Choroid plexus epithelial cell (primary cell): ENCODE measurements at places on chromosomes 12 and 14.

DNA sequence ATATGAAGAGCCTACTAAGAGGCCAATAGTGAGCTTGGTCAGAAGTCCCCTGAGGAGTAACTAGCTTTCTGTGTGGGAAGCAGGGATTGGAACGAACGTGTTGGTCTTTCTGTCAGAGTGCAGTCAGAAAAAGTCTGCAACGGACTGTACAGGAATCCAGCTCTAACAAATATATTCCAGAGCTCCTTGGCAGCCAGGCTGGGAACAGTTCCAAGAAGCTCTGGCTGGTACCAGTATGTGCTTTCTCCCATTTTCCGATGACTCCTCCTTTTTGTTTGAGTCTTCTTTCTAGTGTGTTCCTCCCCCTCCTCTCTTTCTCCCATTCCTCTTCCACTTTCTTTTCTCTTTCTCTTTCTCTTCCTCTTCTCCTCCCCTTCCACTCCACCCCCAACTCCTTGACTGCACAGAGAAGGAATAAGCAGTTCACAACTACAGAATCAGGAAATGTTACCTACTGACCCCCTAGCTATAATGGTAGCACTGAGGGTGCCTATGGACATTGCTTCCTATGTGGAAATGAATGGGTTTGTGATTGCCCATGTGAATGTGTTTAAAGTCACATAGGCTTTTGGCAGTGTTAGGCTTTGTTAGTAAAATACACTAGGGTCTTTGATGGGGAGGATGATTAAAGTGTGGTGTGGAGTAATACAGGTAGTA, 59.9 kb downstream of the TTLL5 start:
- peak; percentile 80 for DNase-seq

DNA sequence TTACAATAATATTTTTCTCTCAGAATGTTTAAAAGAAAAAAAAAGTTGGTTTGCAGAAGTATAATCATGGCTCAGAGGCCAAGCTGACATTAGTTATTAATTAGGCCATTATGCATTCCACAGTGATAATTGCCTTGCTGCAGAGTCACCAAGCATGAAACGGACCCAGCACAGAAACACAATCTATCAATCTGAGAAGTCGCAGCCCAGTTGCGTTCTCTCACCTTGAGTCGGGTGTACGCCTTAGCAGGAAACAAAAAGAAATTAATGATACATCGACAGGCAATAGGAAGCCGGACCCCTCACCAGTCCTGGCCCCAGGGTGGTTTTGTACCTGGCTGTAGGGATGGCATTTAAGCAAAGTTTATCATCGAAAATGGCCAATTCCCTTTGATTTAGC, 129.7 kb downstream of the PHETA1 start:
- no peak for DNase-seq

GRCh38 chr14:22536853-22537338, 52.1 kb downstream of the DAD1 start:
- DNase-seq: peak; percentile 96

- DNase-seq: no peak
These were observed 114.3 kb downstream of the NPAS3 start for GRCh38 chr14:33052943-33053342.

- no peak for DNase-seq
These were observed 1.9 kb downstream of the FOXN3 start for GRCh38 chr14:89415159-89415558.

GRCh38 chr14:63638493-63638892, 3.2 kb downstream of the WDR89 start:
- DNase-seq: no peak

DNA sequence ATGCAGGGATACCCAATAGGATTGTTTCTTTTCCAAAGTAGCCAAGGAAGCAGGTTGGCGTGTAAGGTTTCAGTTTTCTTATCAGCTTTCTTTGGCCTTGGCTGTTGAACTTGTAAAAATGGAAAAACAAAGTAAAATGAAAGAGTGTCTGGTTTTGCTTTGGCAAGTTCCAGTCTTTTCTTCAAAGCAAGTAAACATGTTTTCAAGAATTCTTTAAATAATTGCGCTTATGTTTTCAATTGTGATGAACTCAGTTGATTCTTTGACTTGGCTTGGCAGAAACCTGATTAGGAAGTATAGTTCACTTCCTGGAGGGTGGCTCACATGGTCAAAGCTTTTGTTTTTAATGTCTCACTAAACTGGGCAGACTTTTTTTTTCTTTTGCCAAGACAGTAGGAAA, 112.2 kb upstream of the USP44 start:
- DNase-seq: peak; percentile 31

GRCh38 chr14:48563489-48563888, 888.1 kb upstream of the MDGA2 start:
- DNase-seq: no peak

GRCh38 chr14:89252887-89253532, 164.0 kb downstream of the FOXN3 start:
- peak; percentile 46 for DNase-seq

DNA sequence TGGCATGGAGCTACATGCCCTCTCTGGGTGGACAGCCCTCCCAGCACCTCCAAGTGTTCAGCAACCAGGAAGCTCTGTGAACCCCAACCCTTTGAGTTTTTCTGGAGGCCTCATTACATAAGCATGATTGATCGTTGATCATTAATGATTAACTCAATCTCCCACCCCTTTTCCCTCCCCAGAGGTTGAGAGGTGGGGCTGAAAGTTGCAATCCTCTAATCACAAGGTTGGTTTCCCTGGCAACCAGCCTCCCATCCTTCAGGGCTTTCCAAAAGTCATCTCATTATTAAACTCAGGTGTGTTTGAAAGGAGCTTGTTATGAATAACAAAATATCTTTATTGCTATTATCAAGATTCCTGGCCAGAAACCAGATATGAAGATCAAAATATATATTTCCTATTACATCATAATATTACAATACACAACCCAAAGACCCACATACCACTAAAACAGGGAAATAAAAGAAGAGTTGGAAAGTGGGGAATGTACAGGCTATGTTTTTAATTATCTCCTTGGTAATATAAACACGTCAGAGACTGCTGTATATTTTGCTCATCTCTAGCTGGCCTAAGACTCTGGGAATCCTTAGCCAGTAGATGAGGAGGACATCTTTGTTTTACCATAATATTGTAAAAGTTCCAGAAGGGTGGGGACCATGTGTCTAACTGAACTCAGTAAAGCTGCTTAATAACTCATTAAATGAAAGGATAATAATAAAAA, 73.6 kb downstream of the SSPN start:
- DNase-seq: no peak

DNA sequence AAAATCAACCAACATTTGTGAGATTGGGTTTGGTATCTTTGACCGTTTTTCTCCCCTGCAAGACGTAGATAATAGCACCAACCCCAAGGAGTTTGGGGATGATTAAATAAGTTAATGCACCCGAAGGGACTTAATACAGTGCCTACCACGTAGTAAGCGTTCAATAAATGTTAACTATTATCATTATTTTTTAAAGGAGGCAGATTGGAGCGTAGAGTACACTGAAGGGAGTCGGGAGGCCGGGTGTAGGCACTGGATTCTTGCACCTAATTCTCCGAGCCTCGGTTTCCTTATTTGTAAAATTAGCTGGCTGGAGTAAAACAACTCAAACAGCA, 367 bp upstream of the FRS2 start:
- no peak for DNase-seq

DNA sequence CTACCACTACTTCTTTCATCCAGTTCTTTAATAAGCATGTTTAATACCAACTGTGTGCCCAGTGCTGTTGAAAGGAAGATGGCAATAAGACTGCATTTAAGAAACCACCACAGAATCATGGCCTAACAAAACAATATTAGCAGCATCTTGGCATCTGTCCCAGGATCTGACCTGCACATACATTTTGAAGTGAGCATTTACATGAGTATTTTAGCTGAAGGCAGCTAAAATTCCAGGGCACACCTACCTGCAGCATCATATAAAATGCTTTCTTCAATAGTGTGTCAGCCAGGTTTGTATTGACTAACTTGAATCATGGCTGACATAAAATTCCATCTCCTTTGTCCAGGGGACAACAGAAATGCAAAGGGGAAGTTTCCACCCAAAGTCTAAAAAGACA, 65.0 kb upstream of the ARHGAP5 start:
- DNase-seq: peak; percentile 56

GRCh38 chr14:63292805-63293204, 25.9 kb downstream of the GPHB5 start:
- no peak for DNase-seq

DNA sequence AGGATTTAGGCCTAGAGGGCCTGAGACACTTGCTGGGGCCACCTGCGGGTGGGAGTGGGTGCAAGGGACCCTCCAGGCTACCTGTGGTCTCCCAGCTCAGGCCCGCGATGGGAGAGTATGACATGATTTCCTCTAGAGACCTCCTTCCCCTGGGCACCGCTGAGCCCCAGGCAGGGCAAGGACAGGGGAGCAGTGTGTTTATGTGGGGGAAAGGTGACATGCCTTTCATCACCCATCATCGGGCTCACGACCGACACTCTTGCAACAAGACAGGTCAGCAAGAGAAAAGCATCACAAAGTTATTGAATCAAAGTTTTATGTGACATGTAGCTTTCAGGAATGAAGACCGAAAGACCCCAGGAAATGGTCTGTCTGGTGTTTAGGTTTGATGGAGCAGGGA, 19.9 kb downstream of the SH2B3 start:
- DNase-seq: peak; percentile 45

- no peak for DNase-seq
These were observed 340.5 kb downstream of the FUT8 start for GRCh38 chr14:65753061-65753460.

GRCh38 chr14:50116966-50117365, 594 bp upstream of the VCPKMT start:
- no peak for DNase-seq

GRCh38 chr12:41011939-41012338, 176.2 kb upstream of the PDZRN4 start:
- no peak for DNase-seq

- DNase-seq: peak; percentile 36
These were observed 154.1 kb upstream of the ATP2B1 start for GRCh38 chr12:89862511-89863445.

DNA sequence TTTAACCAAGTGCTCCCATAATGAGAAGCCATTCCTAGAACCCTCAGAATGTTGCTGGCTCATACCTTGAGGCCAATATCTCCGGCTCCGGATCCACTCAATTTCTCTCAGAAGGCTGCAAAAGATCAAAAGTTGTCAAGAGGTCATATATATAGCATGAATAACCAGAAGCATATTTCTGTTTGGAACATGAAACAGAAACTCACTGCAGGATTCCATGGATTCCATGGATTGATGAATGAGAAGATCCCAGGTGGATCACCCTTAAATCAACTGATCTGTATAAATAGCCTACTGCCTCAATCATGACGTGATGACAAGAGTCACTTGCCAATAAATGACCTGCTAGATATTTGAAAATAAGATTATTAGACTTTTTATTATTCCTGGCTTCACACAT, 3.3 kb upstream of the NT5DC3 start:
- DNase-seq: no peak

DNA sequence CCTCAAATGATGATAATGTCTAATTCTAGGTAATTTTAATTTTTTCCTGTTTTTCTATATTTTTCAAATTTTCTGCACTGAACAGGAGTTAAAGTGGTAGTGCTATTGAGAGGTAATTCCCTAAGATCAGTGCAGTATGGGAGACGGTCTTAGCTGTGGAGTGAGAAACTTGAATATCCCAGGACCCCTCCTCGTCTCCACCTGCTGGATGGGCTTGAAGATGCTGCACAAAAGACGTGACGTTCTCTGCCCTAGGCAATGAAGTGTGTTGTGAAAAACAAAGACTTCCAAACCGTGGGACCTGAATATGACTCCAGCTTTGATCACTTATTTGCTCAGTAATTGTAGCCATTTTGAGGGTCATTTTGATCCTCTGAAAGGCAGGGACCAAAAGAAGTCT, 298.1 kb downstream of the VRK1 start:
- DNase-seq: no peak

DNA sequence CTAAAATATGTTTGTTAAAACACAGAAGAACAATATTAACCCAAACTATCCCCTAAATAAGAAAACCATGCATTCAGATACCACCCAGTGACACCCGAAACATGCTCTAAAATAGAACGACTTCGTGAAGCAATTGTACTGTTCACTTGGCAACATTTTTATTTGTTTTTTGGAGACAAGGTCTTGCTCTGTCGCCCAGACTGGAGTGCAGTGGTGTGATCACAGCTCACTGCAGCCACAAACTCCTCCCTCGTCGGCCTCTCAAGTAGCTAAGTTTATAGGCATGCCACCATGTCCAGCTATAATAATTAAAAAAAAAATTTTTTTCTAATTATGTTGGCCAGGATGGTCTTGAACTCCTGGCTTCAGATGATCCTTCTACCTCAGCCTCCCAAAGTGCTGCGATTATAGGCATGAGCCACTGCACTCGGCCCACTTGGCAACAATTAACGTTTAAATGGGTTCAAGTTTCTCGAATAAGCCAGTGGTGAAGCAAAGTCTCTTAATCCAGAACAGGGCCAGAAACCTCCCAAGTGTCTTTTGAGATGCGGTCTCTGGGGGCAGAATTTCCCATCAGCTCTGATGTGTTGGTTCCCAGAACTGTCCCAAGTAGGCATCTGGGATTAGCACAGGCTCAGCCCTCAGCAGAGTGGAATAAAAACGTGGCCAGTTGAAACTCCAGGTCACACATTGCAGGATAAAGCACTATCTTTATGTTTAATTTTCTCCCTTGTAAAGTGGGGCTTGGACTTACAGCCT, 74.5 kb downstream of the TMCC3 start:
- no peak for DNase-seq

- peak; percentile 59 for DNase-seq
These were observed 256.6 kb upstream of the FOXN3 start for GRCh38 chr14:89673512-89674225.

GRCh38 chr12:52942066-52942900, 6.6 kb upstream of the KRT18 start:
- peak; percentile 28 for DNase-seq

DNA sequence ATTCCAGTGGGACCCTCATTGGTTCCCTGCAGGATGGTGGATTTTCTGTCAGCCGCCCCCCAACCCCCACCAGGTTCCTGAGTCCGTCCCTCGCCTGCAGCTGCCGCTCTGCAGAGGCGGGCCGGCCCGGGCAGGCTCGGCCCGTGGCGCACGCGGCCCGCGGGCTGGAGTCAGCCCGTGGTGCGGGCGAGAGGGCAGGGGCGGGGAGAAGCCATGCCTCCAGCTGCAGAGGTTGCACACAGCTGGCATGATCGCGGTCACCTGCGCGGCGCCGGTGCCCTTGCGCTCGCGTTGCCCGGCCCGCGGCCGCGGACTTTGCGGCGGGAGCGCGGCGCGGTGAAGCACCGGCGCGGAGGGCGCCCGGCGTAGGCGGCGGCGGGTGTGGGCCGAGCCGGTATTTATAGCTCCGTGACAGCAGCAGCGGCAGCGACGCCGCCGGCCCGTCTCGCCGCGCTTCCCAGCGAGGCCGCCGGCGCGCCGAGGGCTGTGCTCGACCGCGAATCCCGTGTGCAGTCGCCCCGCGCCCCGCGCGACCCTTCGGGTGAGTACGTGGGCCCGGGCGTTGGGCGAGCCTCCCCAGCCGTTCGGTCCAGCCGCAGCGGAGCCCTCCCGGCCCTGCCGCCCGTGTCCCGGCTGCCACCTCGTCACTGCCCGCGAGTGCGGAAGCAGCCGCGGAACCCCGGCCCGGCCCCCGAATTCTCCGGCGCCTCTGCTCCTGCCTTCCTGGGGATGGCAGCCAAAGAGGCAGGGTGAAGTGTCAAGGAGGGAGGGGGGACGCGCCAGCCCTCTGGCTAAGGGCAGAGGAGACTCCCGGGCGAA, at the start of gene TMEM117:
Gene TMEM117 (plus strand): TSS at position 426 of the 819 bp plus-strand sequence.
- DNase-seq: peak; percentile 38

- DNase-seq: peak; percentile 44
These were observed 54.4 kb upstream of the RFLNA start for GRCh38 chr12:124240493-124240892.
